ENCODE measurements at places on chromosomes 1 and 21.
A peak's percentile ranks its signal among the peaks of the same experiment; 100 is the strongest.

GRCh38 chr1:78419309-78419708 lies 71.5 kb upstream of the PTGFR start:
- DNase-seq, result peak; percentile 21

GRCh38 chr1:234250747-234251146 lies 122.5 kb upstream of the COA6 start:
- DNase-seq, result no peak

DNA sequence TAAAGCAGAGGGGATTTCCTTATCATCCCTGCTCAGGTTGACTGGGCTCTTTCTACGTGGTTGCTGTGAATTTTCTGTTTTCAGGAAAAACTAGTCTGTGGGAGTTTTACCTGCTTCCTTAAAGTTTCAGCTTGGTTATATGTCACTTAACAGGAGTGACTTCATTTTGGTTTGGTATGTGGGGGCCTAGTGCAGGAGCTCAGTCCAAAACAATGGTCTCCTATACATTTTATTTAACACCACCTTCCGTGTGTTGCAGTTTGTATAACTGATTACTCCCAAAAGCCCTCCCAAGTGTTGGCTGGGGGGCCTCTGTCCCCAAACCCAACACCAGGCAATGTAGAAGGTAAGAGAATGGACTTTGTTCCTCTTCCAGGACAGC lies 5.3 kb downstream of the IL23R start:
- DNase-seq, result no peak

GRCh38 chr1:117580436-117580835 lies 25.4 kb upstream of the TENT5C start:
- DNase-seq, result no peak

- no peak for DNase-seq
These were observed 310.3 kb upstream of the VAMP3 start for GRCh38 chr1:7460807-7461206.

- no peak for DNase-seq
These were observed 50.4 kb upstream of the FCRL4 start for GRCh38 chr1:157648317-157648716.

- peak; percentile 99 for DNase-seq
These were observed 115.7 kb upstream of the IPO9 start for GRCh38 chr1:201713086-201713810.

DNA sequence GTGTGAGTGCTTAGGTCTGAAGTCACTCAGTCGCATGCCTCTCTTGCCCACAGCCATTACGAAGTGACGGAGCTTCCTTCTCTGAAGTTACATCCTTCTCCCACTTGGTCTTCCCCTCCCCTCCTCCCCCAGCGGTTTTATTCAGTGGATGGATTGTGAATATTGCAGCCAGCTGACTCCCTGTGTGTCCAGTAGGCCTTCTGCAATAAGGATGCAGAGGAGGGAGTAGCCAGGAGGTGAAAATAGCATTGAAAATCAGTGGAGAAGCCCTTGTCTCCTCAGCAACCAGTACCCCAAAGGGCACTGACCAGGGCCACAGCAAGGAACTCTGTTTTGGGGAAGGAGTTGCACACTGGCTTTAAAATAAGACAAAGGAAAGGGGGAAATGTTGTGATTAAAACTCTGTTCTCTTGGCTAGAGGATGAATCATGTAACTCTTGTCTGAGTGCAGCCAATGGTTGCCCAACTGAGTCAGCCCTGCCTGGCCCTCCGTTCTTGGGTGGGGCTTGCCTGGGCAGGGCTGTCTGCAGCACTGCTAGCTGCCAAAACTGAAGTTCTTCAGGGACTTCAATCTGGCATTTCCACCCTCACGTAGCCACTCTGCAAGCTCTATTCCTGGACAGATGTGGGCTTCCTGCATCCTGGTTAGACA lies 4.3 kb downstream of the S100A10 start:
- peak; percentile 92 for DNase-seq

DNA sequence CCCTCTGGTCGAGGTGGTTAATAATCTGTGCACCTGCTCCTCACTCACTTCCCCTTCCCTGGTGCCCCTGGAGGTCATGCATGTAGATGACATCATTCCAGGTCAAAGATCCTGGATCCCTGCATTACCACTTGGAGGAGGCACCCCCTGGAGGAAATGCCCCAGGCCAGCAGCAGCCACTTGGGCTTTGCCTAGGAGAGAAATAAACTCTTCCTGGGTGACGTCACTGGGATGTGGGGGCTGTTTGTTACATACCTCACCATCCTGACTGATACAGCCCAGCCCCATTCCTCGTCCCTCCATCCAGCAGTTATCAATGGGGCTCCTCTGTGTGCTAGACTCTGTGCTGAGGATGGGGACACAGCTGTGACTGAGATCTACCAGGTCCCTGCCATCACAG lies 433.6 kb downstream of the PTPRU start:
- no peak for DNase-seq

DNA sequence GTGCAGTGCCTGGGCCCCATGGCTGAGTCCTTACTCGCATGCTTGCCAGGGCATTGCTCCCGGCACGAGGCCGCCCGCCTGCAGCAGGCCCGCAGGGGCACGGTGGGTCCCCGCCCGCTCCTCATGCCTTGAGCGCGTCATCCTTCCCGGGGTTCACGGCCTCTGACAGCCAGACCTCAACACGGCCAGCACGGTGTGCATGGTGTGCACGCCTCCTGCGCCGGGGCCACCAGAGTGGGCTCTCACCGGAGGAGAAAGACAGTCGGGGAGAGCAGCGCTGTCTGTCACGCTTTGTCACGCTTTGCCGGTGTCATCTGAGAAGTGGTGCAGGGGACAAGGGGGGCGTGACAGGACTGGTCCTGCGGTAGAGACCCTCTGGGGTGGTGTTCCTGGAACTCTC lies 11.9 kb upstream of the COL18A1 start:
- no peak for DNase-seq

GRCh38 chr1:202659974-202660373 lies 50.3 kb downstream of the SYT2 start:
- DNase-seq, result no peak

DNA sequence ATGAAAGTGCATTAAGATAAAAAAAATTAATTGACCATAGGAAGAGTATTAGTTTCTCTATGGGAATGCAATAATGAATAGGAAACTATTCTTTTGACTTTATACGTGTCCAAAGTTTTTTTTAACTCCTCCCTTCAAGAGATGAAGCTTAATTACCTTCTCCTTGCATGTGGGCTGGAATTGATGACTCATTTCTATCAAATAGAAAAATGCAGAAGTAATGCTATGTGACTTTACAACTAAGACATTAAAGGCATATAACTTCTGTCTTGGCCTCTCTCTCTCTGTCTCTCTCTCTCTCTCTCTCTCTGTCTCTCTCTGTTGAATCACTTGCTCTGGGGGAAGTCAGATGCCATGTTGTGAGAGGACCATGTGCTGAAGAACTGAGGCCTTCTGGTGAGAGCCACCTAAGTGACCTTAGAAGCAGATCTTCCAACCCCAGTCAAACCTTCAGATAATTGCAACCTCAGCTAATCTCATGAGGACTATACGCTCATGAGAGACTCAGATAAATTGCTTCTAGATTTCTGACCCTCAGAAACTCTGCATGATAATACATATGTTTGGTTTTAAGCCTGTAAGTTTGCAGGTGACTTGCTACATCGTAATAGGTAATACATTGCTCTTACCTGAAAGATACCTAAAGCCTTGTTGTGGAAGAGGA lies 414.2 kb downstream of the KCNT2 start:
- DNase-seq, result no peak

- DNase-seq, result no peak
These were observed 17.8 kb downstream of the ORC1 start for GRCh38 chr1:52386458-52386857.

DNA sequence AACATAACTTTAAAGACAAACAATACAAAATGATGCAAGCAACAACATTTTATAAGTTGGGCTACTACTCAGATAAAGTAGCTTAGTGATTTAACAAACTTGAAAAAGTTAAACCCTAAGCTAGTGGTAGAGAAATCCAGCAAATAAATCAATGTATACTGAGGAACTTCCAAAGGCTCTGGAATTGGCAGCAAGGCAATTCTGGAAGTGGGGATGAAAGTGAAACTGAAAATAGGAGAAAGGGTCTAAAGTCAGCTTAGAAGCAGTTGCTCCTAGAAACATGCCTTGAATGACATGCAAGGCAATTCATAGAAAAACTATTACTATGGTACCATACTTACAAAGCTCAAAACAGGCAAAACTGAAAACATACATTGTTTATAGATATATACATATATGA lies 90.0 kb upstream of the CAMK1G start:
- DNase-seq, result no peak

GRCh38 chr21:36723371-36723881 lies 24.5 kb downstream of the SIM2 start:
- no peak for DNase-seq

- DNase-seq, result no peak
These were observed 26.2 kb downstream of the NAV1 start for GRCh38 chr1:201565024-201565730.

- DNase-seq, result peak; percentile 77
These were observed 1.1 kb upstream of the ERRFI1 start for GRCh38 chr1:8026976-8027747.

DNA sequence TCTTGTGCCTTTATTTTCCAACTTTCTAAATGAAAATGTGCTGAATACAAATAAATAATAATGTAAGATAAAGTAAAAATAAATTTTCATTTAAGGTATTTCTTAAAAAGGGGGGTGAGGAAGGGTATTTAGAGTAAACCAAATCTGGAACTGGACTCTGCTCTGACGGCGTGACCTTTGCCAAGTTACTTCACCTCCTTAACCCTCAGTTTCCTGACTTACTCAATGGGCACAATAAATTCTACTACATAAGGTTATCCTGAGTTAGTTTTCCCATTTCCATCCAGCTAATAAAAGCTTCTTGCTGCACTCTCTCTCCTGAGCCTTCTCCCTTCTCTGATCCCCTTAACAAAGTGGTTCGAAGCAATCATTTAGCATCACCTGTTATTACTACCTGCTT lies 93.9 kb downstream of the NID1 start:
- DNase-seq, result no peak

DNA sequence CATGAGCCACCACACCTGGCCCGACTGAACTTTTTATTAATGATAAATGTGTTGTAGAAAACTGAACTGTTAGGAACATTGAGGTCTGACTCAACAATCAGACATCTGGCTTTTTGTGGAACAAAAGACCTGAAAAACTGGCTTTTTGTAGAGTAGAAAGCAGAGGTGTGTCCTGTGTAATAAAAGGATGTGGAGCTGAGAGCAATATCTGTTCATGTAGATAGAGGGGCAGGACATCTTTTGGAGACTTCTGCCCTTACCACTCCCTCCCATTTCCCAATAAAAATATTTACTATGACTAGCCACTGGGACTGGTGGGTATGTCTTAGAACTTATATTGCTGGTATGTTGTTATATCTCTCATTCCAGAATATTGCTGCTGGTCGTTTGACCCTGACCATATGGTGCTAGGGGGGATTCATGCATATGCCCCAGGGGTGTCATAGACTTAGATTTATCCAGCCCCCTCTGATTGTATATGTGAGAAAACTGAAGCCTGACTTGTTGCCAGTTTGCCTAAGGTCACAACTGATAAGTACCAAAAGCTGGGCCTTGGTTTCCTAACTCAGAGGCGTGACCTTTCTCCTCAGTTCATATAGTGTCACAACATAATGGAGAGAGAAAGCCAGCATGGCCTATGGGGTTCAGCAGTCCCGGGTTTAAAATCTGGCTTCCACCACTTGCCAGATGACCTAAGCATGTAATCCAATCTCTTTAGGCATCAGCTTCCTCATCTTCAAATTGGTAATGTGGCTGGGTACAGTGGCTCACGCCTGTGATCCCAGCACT lies 33.5 kb upstream of the PIGV start:
- DNase-seq, result no peak

- no peak for DNase-seq
These were observed 148.5 kb upstream of the CHRM3 start for GRCh38 chr1:239237912-239238311.

DNA sequence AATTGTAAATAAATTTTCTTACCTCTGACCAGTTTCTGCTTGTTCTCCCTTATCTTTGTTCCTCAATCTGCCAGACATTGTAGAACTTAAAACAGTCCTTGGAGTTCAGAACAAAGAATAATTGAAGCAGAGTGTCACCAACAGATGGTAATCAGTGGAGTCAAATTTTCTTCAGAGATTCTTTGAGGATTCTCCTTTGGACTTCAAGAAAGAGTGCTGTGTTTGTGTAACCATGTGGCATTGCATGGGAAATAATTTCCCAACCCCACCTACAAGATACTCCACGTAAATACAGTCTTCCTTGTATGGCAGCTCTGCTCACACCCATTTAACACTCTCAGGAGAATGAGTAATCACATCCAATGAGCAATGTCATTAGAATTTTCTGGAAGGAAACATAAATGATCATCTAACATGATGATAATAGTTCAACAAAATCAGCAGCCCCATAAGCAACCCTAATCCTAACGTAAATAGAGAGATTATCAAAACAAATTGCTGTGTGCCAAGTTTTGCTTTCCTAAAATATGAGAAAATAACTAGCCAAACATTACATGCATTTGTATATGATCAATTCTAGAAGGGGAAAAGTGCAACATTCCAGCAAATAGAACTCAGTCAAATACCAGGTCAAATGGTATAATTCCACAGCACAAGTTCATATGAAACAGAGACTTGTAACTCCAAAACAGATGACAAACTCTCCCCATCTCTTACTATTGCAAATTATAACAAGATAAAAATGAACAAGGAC lies 6.9 kb upstream of the DENND1B start:
- peak; percentile 57 for DNase-seq

DNA sequence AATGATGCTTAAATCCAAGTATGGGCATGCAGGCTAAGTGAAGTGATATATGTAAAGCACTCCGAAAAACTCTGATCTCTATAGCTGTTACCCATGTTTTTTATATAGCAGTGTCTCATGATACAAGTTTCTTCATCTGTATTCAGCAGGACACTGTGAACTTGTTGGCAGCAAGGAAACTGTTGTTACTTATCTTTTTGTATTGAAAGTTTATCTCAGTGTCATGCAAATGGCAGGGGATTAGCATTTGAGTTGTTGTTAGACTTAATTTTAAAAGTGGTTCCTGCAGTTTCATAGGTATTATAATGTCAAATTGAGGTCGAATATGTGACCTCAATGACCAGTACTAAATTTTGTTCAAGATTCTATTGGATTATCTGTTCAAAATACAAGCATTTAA lies 47.9 kb downstream of the NCAM2 start:
- DNase-seq, result no peak

DNA sequence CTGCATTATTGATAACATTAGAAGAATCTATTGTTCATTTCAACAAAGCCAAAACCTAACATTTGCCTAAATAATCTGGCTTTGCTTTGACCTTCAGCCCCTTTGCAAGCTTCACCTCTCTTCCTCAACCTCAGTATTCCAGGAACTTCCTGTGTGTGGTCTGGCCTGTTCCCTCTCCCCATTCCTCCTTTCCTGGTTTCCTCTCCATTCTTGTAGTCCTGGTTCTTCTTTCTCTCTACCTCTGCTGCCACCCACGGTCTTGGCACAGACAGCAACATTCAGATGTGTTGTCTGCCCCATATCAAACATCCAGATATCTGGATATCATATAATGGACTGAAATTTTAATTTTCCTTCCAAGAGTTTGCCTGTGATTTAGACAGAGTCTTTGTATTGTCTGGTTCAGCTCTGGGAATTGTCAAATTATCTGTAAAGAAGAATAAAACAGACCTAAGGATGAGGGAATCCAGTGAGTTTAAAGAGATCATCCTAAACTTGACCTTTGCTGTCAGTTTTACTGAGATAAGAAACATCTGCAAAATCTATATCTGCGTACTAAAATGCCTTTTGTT lies 148.1 kb upstream of the KCTD3 start:
- DNase-seq, result peak; percentile 4

Measured in cardiac fibroblast (primary cell).